ENCODE measurements at places on chromosomes 12 and 14. TPM values are rescaled to one million over a fixed set of nuclear protein-coding genes. Genes with fewer than 3 reads are reported as not detected.

The DYNC1H1 gene
- polyA plus RNA-seq, result 85.8 TPM

The ANKRD9 gene
- 2.3 TPM for polyA plus RNA-seq

The PZP gene
- 0.06 TPM for polyA plus RNA-seq

The TAS2R14 gene
- polyA plus RNA-seq, result 2.5 TPM

The LTB4R2 gene
- polyA plus RNA-seq, result 0.83 TPM

DNA sequence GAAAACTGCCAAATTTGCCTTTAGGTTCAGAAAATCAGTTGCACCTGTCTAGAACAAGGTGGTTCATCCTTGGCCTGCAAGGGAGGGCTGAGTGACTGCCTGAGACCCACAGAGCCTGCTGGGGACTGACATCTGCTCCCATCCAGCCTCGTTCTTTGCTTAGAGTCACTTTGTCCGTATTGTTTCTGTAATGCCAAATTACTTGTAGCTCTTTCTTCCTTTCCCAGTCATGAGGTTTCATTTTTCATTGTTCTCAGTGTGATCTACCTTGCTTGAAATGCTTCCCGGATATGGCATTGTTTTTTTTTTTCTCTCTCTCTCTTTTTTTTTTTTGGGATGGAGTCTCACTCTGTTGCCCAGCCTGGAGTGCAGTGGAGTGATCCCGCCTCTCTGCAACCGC, 21.3 kb downstream of the TSPAN9 start:
- DNase-seq, result no peak
- H3K4me3 ChIP-seq, result no peak overlapping the region
- H3K4me1 ChIP-seq, result peaks cover 53% of the 10 kb centered on the region
- H3K27ac ChIP-seq, result peak overlapping the region; percentile 67

- H3K27ac ChIP-seq, result no peak overlapping the region
- no peak for DNase-seq
- peak overlapping the region; percentile 34 for H3K4me3 ChIP-seq
- H3K36me3 ChIP-seq, result no peaks in the 10 kb centered on the region
- peaks cover 7% of the 10 kb centered on the region for H3K4me1 ChIP-seq
Observed at GRCh38 chr12:98745578-98746391, 100.7 kb downstream of the APAF1 start.

GRCh38 chr12:46267825-46268582, 839 bp downstream of the SLC38A1 start:
- H3K4me1 ChIP-seq, result peaks cover 85% of the 10 kb centered on the region
- H3K4me3 ChIP-seq, result peak overlapping the region; percentile 78
- H3K27ac ChIP-seq, result peak overlapping the region; percentile 82
- H3K36me3 ChIP-seq, result no peaks in the 10 kb centered on the region
- no peaks in the 10 kb centered on the region for H3K27me3 ChIP-seq

DNA sequence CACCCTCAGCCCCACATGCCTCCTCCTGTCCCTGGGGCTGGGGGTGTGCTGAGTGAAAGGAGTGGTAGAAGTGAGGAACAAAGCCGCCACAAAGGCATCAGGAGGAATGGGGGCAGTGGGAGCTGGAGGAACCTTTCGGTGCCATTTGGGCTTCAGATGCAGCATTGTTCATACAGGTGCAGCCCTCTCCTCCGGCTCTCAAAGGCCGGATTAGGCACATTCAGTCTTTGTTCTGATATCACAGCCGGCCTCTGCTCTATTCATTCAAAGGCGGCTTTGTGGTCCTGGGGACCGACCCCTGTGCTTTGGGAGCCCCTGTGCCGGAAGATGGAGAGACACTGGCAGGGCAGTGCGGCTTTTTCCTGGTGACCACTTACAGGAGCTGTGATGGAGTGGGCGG, 53.2 kb downstream of the SMOC1 start:
- no peak overlapping the region for H3K4me3 ChIP-seq
- H3K27ac ChIP-seq, result no peak overlapping the region
- H3K36me3 ChIP-seq, result no peaks in the 10 kb centered on the region
- DNase-seq, result no peak
- H3K4me1 ChIP-seq, result no peaks in the 10 kb centered on the region

GRCh38 chr14:73325063-73325462, 87.8 kb downstream of the PAPLN start:
- no peak overlapping the region for H3K4me3 ChIP-seq
- no peak for DNase-seq
- no peak overlapping the region for H3K27ac ChIP-seq
- no peaks in the 10 kb centered on the region for H3K36me3 ChIP-seq

GRCh38 chr14:104037903-104038302, 47.6 kb upstream of the ASPG start:
- no peaks in the 10 kb centered on the region for H3K36me3 ChIP-seq
- no peak overlapping the region for H3K27ac ChIP-seq
- H3K4me1 ChIP-seq, result no peaks in the 10 kb centered on the region
- H3K4me3 ChIP-seq, result no peak overlapping the region

GRCh38 chr14:49992448-49992847, 99.6 kb downstream of the ARF6 start:
- H3K36me3 ChIP-seq, result no peaks in the 10 kb centered on the region
- no peak for DNase-seq
- peaks cover 21% of the 10 kb centered on the region for H3K4me1 ChIP-seq
- no peaks in the 10 kb centered on the region for H3K27me3 ChIP-seq
- no peak overlapping the region for H3K4me3 ChIP-seq

DNA sequence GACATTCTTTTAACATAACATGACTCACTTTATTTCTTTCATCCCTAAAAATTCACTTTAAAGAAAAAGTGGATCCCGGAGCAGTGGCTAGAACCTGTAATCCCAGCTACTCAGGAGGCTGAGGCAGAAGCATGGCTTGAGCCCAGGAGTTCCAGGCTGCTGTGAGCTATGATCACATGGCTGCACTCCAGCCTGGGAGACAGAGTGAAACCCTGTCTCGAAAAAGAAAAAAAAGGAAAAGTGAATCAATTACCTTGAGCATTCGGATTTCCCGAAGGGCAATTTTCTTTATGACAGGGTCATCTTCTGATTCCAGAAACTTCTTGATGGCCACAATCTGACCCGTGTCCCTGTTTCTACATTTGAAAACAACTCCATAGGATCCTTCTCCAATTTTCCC, 1.2 kb downstream of the CDKL1 start:
- DNase-seq, result no peak
- H3K27me3 ChIP-seq, result no peaks in the 10 kb centered on the region
- H3K27ac ChIP-seq, result no peak overlapping the region
- peaks cover 61% of the 10 kb centered on the region for H3K4me1 ChIP-seq

- DNase-seq, result peak; percentile 88
- H3K27ac ChIP-seq, result no peak within 1 kb of the TSS
- no peaks in the 10 kb centered on the region for H3K36me3 ChIP-seq
- peak within 1 kb of the TSS; percentile 56 for H3K4me3 ChIP-seq
- peaks cover 4% of the 10 kb centered on the region for H3K27me3 ChIP-seq
Observed at GRCh38 chr14:67532998-67533753, at the start of gene PLEKHH1. Gene PLEKHH1, plus strand, starts transcription at chr14:67533290. Its CDS starts 8,578 bp downstream, at chr14:67541868.

DNA sequence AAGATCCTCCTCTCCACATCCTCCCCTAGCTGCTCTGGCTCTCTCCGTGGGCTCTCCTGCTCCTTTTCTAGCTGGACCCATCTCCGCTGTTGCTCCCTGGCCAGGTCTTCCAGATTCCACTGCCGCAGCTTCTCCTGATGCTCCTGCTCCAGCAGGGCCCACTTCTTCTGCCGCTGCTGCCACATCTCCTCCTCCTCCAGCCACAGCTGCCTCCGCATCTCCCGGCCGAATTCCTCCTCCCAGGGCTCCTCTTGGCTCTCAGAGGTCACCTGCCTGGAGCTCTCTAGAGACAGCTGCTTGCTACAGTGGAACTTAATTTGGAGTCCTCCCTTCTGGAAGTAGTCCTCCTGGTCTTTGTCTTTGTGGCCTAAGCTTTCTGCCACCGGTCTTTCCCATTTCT, 5.5 kb downstream of the FAM186B start:
- H3K36me3 ChIP-seq, result no peaks in the 10 kb centered on the region
- H3K4me3 ChIP-seq, result no peak overlapping the region
- H3K4me1 ChIP-seq, result no peaks in the 10 kb centered on the region
- no peak for DNase-seq
- H3K27me3 ChIP-seq, result no peaks in the 10 kb centered on the region
- no peak overlapping the region for H3K27ac ChIP-seq

DNA sequence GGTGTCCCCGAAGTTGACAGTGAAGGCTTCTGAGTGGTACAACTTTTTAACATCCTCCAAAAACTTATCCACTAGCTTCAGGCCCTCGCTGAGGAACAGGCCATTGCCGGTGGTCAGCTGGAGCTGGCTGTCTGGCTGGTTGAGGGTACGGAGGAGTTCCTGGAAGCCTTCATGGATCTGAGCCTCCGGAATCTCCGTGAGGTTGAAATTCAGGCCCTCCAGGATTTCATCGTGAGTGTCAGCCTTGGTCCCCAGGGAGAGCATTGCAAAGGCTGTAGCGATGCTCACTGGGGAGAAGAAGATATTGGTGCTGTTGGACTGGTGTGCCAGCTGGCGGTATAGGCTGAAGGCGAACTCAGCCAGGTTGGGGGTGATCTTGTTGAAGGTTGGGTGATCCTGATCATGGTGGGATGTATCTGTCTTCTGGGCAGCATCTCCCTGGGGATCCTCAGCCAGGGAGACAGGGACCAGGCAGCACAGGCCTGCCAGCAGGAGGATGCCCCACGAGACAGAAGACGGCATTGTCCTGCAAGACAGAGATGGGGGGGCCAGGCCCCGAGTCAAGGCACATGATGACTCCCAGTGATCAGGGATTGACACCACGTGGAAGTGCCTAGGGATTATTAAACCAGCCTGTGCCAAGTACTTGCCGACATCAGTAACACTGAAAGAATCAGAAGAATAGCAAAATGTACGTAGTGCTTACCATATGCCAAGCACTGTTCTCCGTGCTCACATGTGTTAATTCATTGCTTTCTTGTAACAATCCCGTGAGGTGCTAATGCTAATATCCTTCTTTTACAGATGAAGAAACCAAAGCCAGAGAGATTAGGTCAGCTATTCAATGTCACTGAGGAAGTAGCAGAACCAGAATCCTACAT, 5.4 kb downstream of the SERPINA1 start:
- no peaks in the 10 kb centered on the region for H3K4me1 ChIP-seq
- no peaks in the 10 kb centered on the region for H3K27me3 ChIP-seq
- H3K36me3 ChIP-seq, result peaks cover 36% of the 10 kb centered on the region
- DNase-seq, result no peak

DNA sequence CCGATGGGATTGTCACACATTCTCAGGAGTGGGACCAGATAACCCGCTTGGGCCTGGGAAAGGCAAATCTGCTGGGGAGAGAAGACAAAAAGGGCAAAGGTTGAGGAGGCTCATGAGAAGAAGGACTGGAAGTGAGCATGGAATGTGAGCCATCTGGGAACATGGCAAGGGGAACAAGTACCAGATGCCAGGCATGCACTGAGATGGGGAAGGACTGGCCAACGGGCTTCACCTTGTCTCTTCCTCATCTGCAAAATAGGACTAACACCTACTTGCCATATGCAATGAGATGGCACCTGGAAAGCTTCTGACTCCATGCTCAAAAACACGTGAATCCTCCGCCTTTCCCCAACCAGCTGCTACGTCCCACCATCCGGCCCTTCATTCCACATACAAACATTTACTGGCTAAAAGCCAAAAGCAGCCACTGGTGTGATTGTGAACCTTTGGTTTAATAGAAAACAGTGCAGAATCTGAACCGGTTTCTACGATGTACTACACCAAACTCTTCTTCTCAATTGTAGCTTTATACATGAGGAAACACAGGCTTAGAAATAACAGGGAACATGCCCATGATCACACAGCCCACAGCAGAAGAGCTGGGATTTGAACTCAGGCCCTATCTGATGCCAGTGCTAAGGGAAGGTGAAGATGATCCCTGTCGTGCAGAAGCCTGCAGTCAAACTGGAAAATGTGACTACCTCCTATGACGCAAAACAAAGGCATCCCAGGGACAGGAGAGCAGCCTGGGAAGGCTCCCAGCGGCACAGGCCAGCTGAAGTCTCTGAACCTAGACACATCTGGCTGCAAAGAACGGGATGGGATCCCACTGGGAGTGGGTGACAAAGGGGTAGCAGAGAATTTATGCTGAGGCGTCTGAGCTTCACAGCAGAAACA, 112.1 kb downstream of the TTC7B start:
- no peaks in the 10 kb centered on the region for H3K36me3 ChIP-seq
- peaks cover 19% of the 10 kb centered on the region for H3K4me1 ChIP-seq
- no peak overlapping the region for H3K4me3 ChIP-seq
- no peak for DNase-seq

- H3K4me1 ChIP-seq, result peaks cover 18% of the 10 kb centered on the region
- H3K36me3 ChIP-seq, result peaks cover 40% of the 10 kb centered on the region
- no peak overlapping the region for H3K27ac ChIP-seq
- H3K4me3 ChIP-seq, result no peak overlapping the region
- H3K27me3 ChIP-seq, result no peaks in the 10 kb centered on the region
Observed at GRCh38 chr14:64191756-64192155, 102.4 kb downstream of the ESR2 start.

All from spleen (tissue), 13 donors.